ENCODE measurements at places on chromosomes 5 and 9.

DNA sequence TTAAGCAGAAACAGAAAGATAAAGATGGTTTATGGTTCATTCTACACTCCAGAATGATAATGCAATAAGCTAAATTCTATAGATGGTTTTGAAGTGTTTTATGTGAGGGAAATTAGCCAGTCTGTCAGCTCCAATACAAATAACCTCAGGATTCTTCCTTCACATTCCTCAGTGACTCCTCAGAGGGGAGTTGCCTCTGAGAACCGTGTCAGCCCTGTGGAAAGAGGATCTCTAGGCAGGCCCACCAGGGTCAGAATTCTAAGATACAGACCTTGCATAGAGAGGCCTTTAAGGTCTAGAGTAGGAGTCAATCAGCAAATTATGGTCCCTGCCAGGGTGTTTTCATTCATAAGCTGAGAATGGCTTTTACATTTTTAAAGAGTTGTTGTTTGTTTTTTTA, 26.6 kb downstream of the RUSC2 start:
- DNase-seq = no peak

DNA sequence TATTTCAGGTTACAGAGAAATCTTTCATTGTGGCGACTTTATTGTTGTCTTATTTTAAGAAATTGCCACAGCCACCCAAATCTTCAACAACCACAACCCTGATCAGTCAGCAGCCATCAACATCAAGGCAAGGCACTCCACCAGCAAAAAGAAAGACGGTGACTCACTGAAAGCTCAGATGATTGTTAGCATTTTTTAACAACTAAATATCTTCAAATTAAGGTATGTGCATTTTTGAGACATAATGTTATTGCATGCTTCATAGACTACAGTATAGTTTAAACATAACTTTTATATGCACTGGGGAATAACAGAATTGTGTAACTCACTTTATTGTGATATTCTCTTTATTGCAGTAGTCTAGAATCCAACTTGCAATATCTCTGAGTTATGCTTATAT, 263.4 kb downstream of the TMEM232 start:
- DNase-seq = no peak

GRCh38 chr9:116312221-116312620, 158.6 kb downstream of the PAPPA start:
- no peak for DNase-seq

- no peak for DNase-seq
These were observed 355.3 kb downstream of the TMEM232 start for GRCh38 chr5:110371011-110371724.

GRCh38 chr5:168848569-168848968, 269.4 kb upstream of the PANK3 start:
- DNase-seq = no peak

- DNase-seq = no peak
These were observed 15.5 kb upstream of the TCOF1 start for GRCh38 chr5:150341989-150342388.

- no peak for DNase-seq
These were observed 411.0 kb downstream of the MED10 start for GRCh38 chr5:5967373-5967772.

- DNase-seq = no peak
These were observed 780.5 kb upstream of the CDH9 start for GRCh38 chr5:27818888-27819287.

DNA sequence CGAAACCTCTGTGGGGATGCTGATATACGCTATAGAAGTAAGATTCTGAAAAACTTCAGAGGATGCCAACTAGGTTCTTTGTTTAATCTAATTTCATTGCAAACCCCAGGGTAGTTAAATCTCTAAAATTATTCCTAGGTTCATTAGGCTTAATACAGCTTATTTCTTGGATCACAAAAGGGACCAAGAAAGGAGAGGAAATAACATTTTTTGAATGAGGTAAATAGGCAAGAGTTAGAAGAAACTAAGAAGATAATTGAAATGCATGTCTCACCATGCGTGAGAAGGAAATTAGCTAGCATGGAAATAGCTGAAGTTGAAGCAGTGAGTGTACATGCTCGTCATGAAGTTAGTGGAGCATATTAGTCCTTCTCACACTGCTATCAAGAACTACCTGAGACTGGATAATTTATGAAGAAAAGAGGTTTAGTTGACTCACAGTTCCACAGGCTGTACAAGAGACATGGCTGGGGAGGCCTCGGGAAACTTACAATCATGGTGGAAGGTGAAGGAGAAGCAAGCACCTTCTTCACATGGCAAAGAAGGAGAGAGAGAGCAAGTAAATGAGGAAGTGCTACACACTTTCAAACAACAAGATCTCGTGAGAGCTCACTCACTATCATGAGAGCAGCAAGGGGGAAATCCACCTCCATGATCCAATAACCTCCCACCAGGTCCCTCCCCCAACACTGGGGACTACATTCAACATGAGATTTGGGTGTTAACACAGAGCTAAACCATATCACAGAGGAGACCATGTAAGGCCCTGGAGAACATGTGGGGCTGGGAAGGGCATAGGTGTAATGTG, 125.1 kb upstream of the OSMR start:
- DNase-seq = no peak

- no peak for DNase-seq
These were observed 215.9 kb downstream of the DCP2 start for GRCh38 chr5:113192541-113192940.

- no peak for DNase-seq
These were observed 61.0 kb downstream of the GTF3C4 start for GRCh38 chr9:132731230-132731629.

GRCh38 chr9:133640580-133641395, 4.6 kb downstream of the DBH start:
- no peak for DNase-seq

DNA sequence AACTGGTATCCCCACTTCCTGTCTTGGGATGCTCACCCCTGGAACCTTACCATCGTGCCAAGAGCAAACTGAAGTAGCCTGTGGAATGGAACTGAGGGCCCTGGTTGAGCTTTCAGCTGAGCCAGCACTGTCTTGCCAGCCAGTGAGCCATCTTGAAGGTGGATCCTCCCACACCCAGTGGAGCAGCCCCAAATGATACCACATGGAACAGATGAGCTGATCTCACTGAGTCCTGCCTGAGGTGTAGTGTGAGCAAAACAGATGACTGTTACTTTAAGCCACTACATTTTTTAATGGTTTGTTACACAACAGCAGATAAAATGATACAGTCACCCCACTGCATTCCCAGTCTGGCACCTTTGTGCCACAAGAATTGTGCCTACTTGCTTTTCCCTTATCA, 2.2 kb upstream of the PCYOX1L start:
- DNase-seq = no peak

DNA sequence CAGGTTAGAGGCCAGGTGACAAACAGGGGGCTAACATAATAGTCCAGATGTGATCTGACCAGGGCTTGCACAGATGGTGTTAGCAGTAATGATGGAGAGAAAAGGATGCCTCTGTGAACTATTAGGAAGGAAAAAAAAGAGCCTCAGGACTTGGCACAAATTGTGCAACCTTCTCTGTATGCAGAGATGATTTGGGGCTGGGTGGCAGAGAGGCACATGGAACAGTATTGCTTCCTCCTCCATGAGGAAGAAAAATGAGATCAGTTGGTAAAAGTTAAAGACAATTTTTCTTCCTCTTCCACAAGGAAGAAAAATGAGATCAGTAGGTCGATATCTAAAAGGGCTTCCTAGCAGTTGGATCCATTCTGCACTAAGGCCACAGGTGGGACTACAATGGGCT, 13.9 kb upstream of the ANXA6 start:
- DNase-seq = no peak

DNA sequence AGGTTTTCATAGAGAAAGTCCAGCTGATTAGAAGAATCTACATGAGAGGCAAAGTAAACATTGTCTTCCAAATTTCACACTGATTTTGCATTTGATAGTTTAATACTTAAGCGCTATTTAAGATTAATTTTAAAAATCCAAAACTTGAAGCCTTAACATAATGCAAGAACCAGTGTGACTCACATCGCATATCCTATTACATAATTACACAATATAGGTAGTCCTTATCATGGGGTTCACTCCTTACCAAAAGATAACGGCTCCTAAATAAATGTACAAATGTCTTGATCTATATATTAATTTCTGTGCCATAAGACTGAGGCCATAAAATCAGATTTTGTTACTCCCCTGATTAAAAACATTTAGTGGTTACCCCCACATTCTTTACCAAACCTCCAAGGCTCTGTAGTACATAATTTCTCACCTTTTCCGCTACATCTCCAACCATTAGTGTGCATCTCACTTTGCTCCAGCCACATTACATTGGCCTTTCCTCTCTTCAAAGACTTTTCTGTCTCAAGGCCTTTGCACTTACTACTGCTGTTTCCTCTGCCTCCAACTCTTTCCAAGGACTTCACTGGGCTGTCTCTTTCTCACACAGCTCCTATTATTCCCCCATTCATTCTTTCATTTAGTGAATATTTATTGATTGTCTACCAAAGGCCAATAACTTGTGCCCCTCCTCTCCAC, 1.0 kb downstream of the RIOK2 start:
- no peak for DNase-seq

DNA sequence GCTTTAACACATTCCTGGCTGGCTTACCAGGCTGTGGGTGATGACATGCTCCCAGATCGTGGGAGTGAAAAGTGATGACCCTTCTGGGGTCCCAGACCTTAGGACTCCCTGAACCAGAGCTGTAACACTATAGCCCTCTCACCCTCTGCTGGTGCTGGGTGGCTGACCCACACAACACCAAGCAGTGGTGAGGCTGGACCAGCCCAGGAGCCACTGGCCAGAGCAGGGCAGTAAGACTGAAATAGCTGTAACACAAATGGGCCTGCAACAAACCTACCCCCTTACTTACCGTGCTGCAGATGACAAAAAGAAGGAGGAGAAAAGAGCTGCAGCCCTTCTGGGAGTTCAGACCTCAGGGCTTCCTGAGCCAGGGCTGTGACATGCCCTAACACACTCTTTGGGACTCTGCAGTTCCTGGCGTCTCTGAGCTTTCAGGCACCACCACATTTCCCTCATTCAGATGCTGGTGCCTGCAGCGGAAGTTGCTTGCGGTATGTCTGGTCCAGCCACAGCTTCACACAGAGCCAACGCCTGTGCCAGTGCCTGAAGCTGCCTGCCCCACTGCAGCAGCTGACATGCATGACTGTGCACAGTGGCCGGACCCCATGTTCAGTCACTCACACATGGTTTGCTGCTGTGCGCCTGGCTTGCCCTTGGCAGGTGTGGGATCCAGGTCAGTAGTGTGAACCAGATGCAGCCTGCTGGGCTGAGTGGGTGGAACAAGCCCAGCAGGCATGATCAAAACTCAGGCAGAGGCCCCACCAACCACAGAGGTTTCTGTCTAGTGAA, 1247.4 kb downstream of the EFNA5 start:
- no peak for DNase-seq

DNA sequence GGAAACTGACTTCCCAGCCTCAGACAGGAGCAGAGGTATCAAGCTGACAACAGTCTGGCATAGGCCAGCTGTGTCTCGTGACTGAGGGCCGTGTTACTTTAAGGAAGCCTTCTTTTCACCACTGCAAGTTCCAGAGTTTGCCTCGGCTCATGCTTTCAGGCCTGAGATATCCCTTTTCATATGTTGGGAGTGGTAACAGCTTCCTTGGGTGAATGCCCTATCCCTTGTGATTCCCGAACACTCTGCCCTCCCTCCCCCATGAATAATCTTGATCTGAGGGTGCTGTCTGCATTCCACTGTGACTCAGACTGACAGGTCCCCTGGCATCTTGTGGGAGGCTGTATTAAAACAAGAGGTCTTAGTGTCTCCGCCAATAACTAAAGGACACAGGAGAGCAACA, 49.7 kb upstream of the ARL15 start:
- DNase-seq = no peak

DNA sequence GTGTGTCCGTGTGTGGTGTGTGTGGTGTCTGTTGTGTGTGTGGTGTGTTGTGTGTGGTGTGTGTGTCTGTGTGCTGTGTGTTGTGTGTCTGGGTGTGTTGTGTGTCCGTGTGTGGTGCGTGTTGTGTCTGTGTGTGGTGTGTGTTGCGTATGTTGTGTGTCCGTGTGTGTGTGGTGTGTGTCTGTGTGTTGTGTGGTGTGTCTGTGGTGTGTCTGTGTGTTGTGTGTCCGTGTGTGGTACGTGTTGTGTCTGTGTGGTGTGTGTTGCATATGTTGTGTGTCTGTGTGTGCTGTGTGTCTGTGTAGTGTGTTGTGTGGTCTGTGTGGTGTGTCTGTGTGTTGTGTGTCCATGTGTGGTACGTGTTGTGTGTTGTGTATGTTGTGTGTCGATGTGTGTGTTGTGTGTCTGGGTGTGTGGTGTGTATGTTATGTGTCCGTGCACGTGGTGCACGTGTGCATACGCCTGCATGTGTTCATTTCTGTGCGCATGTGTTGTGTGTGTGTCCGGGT, 72.3 kb downstream of the KCNT1 start:
- DNase-seq = no peak

- no peak for DNase-seq
These were observed 46.5 kb downstream of the RETREG1 start for GRCh38 chr5:16570121-16570815.

DNA sequence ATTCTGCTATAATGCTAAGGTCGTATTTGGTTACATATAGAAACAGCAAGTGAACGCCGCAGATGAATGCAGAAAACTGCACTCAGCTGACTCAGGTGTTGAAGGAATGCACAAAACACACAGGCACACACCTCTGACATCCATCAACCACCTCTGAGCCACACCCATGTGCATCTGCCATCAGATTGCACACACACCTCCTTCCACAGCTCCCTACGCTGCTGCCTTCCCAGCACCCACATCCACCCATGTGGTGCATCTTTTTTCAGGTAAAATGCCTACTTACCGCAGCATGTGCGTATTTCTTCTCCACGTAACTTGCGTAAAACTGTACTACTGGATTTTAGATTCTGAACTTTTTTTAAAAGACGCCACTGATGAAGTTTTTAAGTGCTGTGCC, 7.1 kb downstream of the STK10 start:
- DNase-seq = no peak

DNA sequence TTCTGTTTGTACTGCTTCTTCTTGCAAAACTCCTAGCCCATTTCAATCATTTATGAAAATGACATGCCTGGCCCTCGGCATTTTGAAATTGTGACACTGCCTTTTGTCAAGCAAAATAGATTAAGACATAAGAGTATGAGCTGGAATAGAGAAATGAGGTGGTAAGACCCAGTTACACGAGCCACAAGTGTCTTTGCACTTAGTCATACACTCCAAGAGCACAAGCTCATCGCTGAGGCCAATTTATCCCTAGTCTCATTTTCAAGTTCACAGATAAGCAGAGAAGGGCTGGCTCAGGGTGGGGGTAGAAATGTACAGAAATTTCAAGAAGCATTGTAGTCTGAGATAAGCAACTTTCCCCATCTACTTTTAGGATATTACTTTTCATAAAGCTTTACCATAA, 40.6 kb upstream of the MAP1B start:
- no peak for DNase-seq
